ENCODE measurements at places on chromosomes 4 and X.

DNA sequence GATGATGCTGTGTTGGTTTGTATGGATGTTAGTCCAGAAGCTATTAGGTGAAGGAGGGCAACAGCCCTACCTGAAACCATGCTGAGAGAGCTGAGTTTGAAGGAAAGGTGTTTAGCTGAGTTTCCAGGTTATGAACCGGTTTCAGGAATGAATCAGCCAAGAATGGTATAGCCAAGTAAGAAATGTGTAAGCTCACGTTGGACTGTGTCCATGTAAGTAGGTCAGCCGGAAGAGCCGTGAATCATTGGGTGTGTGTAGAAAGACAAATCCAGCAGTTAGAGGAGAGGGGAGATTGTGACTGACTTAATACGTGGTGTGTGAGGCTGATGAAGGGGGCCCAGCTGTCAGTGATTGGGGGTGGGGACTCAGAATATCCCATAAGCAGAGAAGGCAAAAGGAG lies 77.2 kb upstream of the SPIN4 start:
- no peak for DNase-seq

DNA sequence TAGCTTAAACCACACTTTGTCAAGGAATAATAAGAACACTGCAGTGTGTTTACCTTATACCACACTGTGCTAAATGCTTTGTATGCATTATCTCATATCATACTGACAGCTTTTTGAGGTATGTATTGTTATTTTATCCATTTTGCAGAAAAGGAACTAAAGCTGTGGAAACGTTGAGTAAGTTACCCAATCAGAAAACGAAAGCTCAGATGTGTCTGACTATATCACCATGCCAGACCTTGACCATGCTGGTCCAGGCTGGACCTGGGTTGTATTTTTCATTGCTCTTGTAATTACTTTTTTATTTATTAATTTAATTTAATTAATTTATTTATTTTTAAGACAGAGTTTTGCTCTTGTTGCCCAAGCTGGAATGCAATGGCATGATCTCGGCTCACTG lies 2.1 kb downstream of the HSD17B11 start:
- DNase-seq = no peak

DNA sequence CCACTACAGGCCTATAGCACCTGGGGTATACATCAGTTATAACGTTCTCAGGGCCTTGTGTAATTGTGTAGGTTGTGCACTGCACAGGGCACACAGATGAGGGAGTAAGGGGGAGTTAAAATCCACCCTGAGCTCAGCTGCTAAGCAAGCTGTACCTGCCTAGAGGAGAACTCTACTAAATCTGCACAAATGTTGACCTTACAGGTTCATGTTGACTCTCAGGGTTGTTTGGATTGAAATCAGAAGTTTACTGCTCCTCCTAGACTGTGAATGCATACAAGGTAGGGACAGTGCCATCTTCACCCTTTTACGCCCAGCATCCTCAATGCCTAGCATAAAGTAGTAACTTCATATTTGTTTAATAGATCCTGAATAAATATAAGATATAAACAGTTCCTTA lies 89.8 kb downstream of the SMARCA1 start:
- DNase-seq = no peak

DNA sequence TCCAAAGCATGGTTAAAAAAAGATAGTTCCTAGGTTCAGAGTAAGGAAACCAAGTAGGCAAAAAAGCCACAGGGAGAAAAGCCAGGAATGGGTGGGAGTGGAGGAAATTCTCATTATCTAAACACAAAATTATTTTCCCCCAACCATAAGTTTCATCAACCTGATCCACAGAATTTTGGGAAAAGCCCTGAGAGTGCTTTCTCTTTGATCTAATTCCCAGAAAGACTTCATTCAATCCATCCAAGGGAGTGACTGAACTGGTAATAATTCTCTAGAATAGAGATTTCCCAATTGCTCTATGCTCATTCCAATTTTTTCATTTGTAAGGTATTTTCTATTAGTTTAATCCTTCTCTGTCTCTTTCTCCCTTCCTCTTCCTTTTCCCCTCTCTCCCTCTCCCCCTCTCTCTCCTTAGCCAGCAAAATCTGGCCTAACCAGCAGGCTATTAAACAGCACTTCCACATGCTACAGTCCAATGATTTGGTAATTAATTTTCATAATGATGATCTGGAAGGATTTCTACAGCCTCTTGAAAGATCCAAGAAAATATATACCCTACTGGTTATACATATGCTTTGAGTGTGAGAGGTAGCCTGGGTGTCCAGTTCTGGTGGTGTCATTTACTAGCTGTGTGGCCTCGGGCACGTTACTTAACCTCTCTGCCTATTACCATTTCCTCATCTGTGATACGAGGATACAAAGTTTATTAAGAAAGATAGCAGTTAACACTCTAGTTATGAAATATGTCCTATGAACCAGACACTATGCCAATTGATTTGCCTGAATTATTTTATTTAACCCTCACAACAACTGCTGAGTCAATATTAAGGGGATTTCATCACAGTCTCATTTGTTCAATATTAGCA lies 251.5 kb upstream of the RASGEF1B start:
- DNase-seq = no peak

- DNase-seq = no peak
These were observed 1.5 kb downstream of the HPRT1 start for GRCh38 chrX:134461437-134461836.

GRCh38 chrX:31464306-31464915 lies 392.6 kb upstream of the FTHL17 start:
- no peak for DNase-seq
